ENCODE measurements at places on chromosomes 6 and 20.
A peak's percentile ranks its signal among the peaks of the same experiment; 100 is the strongest.

GRCh38 chr6:159255434-159255951, 86.3 kb downstream of the FNDC1 start:
- DNase-seq = no peak

DNA sequence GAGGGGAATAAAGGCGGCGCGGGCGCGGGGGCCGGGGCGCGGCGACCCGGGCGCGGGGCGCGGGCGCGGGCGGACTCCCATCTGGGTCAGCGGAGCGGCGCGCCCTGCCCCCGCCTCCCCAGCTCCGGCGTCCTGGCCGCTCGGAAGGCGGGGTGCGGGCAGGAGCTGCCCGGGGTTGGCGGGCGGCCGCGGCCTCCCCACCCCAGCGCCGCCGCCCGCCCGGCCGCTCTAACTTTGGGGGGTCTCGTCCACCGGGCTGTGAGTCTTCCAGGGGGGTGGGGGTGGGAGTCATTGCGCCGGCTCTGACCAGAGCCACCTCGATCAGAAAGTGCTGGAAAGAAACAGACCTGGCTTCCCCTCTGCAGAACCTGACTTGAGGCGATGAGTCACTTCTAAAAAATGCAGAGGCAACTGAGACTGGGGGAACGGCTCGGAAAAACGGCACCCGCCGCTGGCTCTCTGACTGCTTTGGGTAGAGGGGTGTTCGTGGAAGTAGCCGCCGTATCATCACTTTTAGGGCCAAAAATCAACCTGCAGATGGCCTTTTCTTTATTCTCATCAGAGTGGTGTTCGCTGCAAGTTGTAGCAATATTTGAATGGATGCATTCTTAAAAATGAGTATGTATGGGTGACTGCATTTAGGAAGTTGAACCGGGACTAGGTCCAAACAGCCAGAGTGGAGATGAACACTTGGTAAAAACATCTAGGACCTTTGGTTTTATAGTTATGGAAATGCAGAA, 667 bp downstream of the CAP2 start:
- DNase-seq = no peak

GRCh38 chr6:107264357-107264840, 149.1 kb upstream of the BEND3 start:
- DNase-seq = no peak

- no peak for DNase-seq
Observed at GRCh38 chr6:89186762-89187161, 30.4 kb downstream of the GABRR1 start.

- DNase-seq = no peak
Observed at GRCh38 chr6:158707821-158708195, 58.0 kb downstream of the SYTL3 start.

GRCh38 chr6:51266604-51267003, 447.9 kb downstream of the TFAP2B start:
- no peak for DNase-seq

DNA sequence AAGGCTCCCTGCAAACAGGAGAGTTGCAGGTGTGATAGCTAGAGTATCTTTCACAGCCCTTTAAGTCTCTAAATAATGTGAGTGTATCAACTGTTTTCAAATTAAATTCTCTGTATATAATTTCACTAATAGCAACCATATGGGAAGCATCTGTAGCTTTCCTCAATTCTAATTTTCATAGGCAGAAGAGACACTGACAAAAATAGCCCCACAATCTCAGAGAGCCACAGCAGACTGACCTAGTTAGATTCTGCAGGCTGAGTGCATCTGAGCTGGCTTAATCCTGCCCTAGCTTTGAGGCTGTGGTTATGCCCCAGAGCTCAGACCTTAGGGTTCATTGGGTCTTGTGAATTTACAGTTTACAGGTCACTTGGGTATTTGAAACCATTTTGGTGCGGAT, 63.9 kb downstream of the MAP7 start:
- DNase-seq = no peak

GRCh38 chr6:164178679-164179332, 764.3 kb downstream of the QKI start:
- DNase-seq = no peak

DNA sequence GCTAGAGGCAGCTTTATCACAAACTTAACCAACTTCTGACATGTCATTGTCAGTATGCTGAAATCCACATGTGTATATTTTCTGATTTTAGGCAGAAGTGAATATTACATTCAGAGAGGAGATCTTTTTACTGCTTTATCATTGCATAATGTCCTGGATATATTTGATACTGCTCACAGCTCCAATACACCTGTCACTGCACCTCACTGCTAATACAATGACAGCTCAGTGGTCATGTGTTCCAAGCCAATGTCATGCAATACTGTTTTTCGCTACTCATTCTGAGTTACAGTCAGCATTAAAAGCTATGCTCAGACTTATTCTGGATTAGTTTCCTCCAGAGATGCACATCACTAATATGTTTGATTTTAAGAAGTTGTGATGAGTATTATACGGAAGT, 1604.6 kb downstream of the HACE1 start:
- no peak for DNase-seq

- no peak for DNase-seq
Observed at GRCh38 chr20:54469293-54469692, 6.1 kb upstream of the DOK5 start.

GRCh38 chr20:32819992-32820697, 391 bp downstream of the MAPRE1 start:
- DNase-seq = peak; percentile 88

GRCh38 chr6:164252948-164253347, 838.4 kb downstream of the QKI start:
- no peak for DNase-seq

GRCh38 chr6:6717953-6718352, 129.4 kb downstream of the LY86 start:
- no peak for DNase-seq

GRCh38 chr6:158284007-158284875, 28.0 kb upstream of the TULP4 start:
- DNase-seq = no peak

- DNase-seq = no peak
Observed at GRCh38 chr6:126546541-126547120, 206.7 kb downstream of the CENPW start.

- DNase-seq = no peak
Observed at GRCh38 chr6:135018052-135018451, 36.6 kb downstream of the HBS1L start.

DNA sequence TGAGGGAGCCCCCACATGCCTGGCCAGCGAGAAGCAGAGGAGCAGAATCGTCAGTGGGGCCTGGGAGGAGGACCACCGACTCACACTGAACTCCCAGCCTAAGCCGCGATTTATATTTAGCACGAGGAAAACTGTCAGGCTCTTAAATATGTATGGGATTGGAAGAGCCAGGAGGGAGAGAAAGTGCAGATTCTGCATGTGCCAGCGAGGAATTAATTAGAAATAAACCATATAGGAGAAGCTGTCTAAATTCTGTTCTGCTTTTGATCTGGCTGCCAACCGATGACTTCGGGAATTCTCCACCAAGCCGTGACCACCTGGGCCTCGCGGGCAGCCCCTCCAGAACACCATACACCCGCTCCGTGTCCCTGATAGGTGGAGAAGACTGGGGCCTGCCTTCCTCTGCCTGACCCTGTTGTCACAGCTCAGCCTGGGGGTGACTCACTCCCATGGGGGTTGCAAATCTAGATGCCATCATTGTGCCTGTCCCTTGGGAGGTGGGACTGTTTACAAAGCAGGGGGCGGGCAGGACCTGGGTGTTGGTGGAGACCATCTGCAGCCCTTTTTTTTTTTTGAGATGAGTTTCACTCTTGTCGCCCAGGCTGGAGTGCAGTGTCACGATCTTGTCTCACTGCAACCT, 91.1 kb upstream of the PMEPA1 start:
- no peak for DNase-seq

- no peak for DNase-seq
Observed at GRCh38 chr6:132244744-132245143, 156.5 kb downstream of the MOXD1 start.

DNA sequence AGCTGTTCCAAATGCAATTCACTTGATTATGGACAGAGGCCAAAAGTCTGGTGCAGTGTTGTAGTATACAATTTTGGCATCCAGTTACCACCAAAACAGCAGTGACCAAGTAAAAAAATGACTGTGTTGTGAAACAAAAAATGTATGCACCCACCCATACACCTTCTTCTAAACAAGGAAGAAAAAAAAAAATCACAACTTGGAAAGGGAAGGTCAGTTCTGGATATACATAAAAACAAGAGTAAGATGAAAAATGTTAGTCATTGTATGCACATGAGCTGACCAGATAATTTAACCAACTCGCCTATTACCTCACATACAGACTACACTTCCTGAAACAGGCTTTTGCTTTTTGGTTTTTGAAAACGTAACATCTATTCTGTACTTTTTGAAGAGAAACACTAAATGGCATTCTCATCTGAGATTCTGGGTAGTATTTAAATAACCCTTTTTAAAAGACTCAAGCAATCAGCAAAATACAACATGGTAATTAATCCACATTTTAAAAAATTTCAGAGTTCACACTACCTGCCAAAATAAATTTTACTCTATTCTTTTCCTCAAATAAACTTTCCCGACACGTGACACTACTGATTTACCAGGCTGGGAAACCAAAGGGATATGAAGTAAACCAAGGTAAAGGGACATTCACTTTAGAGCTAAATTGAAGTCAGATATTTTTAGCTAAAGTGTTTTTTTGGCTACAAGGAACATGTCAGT, 141.6 kb upstream of the SHLD1 start:
- no peak for DNase-seq

DNA sequence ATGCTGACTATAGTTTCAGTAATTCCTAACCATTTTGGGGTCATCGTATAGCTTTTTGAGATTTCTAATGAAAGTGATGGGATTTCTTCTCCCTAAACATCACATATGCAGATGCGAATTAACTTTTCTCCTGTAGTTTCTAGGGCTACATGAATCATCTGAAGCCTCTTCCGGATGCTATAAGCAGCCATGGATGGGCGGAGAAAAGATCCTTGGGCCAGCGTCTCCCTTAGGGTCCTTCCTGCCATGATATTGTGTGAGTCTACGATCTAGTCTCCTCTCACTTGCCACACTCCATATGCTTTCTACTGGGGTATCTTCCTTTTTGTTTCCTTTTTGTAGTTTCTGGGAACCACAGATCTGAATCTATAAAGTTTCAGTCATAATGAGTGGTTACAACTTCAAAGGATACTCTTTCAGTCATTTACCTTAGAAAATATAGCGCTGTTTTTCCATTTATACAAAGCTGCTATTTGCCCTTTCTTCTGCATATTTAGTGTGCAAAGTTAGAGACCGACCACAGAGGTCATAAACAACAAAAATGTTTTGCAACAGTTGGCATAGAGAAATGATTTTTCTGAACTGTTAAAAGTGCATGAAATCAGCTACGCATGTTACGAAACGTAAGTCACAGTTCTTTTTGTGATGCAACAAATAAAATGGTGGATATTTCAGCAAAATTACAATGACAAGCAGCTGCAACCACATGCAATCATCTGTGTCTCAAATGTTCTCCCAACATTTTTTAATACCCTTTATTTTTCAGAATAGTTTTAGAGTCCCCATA, 396.2 kb upstream of the SLC35B3 start:
- no peak for DNase-seq

- DNase-seq = no peak
Observed at GRCh38 chr20:55415567-55416142, 589.7 kb downstream of the CBLN4 start.

- DNase-seq = no peak
Observed at GRCh38 chr6:111342913-111343312, 140.1 kb downstream of the REV3L start.

All from activated naive CD4-positive, alpha-beta T cell treated with Interleukin-2 at 50 U/mL for 16 hours (primary cell).